ENCODE measurements at places on chromosomes 4 and X. TPM values are rescaled to one million over a fixed set of nuclear protein-coding genes. Genes with fewer than 3 reads are reported as not detected.

Gene UGT2B11
- not detected for total RNA-seq

- no peak for DNase-seq
These were observed 184.7 kb upstream of the HCCS start for GRCh38 chrX:10926404-10926803.

DNA sequence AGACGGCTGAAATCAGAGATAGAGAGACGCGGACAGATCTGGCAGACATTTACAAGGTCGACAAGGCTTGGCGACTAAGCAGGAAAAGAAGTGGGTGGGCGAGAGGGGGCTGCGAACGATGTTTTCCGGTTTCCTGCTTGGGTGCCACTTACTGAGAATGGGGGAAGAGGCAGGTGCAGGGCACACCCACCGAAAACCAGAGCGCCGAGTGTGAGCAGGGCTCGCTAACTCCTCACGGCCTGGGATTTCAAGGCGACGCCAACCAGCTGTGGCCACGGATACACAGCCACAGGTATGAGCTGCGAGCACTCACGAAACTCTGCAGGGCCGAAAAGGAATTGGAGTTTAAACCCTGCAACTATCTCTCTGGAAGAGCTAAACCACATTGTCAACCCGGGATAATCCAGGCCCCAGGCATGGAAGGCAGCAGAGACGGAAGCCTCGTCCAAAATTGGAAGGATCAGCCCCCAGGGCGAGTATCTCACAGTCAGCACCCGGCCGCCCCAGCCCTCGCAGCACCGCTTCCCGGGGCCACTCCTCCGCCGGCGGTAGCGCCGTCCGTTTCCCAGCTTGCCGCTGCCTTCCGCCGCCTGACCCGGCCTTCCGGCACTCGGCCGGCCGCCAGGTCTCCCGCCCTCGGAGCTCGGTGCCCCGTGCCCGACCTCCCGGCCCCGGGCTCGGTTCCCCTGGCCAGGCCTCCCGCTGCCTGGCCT lies 778 bp downstream of the CASP3 start:
- DNase-seq = no peak

- DNase-seq = no peak
These were observed 144.9 kb downstream of the STIM2 start for GRCh38 chr4:27005501-27005900.

- no peak for DNase-seq
These were observed 760.2 kb downstream of the RAB28 start for GRCh38 chr4:12723849-12724447.

GRCh38 chrX:2500091-2500802 lies 529 bp downstream of the DHRSX start:
- DNase-seq = no peak

Gene TTC29
- total RNA-seq = not detected

- DNase-seq = no peak
These were observed 30.8 kb upstream of the CXCL8 start for GRCh38 chr4:73709451-73710033.
